ENCODE measurements at places on chromosomes 7 and 10.

DNA sequence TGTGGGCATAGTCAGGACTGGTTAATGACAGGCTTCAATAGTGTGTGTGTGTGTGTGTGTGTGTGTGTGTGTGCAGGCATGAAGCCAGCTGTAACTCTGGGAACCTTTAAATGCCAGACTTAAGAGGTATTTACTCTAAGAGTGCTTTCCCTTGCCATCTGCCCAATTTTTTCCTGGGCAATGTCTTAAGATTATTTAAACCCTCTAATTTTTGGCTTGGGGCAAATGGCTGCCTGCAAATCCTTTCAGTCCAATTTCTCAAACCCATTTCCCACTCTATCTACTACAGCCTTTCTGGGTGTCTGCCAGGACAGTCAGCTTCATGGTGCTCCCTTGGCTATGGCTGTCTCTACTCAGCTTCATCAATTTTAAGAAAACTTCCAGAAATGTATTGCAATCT is 62.6 kb upstream of the C1GALT1 start:
- no peak for DNase-seq

DNA sequence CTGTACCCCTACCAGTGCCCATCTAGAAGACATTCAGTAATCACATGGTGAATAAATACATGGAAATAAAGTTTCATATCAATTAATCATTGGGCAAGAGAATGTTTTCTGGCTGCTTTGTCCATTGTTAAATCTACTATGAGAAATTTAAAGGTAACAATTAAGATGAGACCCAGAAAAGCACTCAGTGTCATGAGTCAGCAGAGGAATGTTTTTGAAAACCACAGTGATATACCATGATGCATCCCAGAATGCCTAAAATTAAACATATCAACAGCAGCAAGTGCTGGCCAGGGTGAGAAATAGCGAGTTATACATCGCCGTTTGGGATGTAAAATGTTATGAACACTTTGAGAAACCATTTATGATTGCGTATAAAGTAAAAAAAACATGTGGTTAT is 825.3 kb upstream of the C7orf33 start:
- DNase-seq, result no peak

GRCh38 chr7:158311791-158312190 is 275.8 kb downstream of the PTPRN2 start:
- DNase-seq, result no peak

DNA sequence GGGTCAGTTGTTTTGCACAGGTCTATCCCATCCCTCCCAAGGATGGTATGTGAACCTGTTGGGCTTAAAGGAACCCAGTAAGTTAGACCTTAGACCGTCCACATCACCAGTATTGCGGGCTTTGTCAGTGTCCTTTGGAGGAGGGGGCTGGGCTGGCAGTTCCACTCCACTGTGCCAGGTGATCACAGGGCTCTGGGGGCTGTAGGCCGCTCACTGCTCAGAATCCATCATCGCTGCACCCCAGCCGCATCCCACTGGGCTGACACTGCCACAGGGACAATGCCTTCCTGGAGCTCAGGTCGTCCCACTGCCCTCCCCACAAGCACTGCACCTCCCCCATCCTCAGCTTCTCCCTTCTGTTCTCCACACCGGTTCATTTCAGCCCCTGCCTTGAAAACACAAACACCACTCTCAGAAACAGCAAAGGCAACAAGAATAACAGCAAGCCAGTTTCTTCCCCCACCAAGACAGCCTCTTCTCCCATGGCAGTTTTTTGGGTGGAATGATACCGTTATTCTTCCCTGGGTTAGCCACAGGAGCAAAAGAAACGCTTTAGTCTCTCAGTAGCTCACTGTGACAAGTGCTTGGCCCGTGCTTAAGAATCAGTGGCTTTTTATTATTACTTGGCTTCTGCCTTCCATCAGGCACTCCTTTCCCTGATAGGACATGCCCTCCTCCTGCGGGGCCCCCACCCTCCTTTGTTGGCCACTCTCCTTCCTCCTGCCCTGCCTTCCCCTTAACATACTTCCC is 111.2 kb downstream of the GRK5 start:
- DNase-seq, result no peak

GRCh38 chr7:46450886-46451285 is 529.8 kb upstream of the IGFBP3 start:
- DNase-seq, result no peak

DNA sequence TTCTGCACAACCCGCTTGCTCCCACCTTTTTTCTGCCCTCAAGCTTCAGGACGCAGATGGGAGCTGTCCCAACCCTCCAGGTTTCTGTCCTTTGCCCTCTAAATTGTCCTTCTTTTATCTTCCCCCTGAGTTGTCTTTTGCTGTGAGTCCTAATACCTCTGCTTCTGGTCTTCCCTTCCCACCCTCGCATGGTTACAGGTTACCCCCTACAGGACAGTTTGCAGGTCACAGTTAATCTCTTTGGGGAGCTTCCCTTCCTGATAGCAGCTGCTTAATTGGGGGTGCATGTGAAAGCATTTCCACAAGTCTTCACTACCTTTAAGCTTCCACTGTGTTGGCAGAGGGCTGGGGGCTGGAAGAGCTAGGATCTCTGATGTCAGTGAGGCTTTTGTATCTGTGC is 121.5 kb upstream of the CXCL12 start:
- DNase-seq, result no peak

DNA sequence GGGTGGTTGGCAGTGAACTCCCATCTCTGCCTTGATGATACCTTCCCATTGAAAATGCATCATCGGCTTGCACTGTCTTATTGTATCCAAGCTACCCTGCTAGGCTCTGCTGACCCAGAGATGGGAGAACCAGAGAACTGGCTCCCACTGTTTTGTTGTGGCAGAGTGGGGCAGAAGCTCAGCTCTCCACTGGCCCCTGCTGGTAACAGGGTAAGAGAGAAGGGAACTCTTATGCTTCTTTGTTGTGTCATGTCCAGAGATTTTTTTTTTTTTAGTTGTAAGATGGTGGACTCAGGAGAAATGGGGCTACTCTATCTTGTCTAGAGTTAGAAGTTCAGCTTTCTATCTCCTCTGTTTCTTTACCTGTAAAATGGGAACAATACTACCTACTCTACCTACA is 100.5 kb upstream of the SDK1 start:
- DNase-seq, result no peak

GRCh38 chr10:79052291-79053080 is 16.3 kb upstream of the ZMIZ1 start:
- no peak for DNase-seq

GRCh38 chr10:92573091-92573797 is 649 bp downstream of the IDE start:
- DNase-seq, result no peak

DNA sequence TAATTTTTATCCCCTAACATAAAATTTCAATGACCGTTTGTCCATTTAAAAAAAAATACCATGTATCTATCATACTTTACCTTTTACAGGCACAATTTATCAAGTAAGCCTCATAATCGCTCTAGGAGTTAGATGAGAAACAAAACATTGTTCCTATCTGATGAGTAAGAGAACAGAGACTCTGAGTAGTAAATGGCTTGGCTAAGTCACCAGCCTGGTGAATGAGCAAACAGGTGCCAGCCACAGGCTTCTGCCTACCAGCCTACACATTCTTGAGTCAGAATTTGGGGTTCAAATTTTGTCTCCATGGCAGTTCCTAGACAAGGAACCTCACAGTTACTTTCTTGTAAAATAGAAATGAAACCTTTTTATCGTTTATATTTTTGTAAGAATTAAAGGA is 235.4 kb downstream of the HGF start:
- DNase-seq, result no peak

- DNase-seq, result no peak
These were observed 1.3 kb downstream of the CNNM1 start for GRCh38 chr10:99330347-99330924.

- no peak for DNase-seq
These were observed 3.7 kb downstream of the GCC1 start for GRCh38 chr7:127581716-127582115.

DNA sequence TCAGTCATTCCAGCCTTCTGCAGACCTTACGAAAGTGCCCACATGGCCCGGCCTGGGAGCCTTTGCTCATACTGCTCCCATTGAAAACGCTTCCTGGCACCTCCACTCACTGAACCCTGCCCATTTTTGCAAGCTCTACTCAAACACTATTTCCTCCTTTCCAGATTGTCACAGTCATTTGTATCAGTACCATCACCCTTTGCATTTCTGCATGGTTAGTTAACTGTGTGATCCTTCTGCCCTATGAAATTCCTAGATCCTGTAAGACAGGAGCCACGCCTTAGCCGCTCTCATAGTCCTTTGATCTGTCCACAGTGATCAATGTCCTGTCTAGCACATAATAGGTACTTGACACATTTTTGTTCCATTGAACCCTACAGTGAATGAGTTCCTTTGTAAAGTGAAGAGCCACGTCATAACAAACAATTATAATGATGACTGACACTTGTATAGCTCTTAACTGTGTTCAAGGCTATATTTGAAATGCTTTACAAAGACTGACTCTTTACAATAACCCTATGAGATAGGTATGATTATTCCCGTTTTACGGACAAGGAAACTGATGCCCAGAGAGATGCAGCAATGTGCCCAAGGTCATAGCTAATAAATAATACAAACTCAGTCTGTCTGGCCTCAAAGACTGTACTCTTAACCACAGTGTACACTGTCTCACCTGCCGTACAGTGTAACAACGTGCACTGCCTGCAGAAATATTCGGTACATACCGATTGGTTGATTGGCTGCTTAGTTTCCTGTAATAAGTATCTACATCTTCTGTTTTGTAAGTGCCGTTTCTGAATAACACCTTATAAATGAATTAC is 16.6 kb upstream of the ITIH2 start:
- no peak for DNase-seq

GRCh38 chr10:16909961-16910792 is 93.0 kb upstream of the RSU1 start:
- DNase-seq, result no peak

DNA sequence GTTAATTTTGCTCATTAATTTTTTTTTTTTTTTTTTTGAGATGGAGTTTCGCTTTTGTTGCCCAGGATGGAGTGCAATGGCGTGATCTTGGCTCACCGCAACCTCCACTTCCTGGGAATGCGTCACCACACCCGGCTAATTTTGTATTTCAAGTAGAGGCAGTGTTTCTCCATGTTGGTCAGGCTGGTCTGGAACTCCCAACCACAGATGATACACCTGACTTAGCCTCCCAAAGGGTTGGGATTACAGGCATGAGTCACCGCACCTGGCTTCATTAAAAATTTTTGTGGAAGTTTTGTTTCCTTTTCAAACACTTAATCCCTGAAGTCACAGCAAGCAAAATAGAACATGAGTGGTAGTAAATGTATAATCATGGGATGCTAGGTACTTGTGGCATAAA is 857.2 kb upstream of the PHF14 start:
- no peak for DNase-seq

- no peak for DNase-seq
These were observed 67.0 kb downstream of the CDK6 start for GRCh38 chr7:92769394-92769699.

- no peak for DNase-seq
These were observed 150.2 kb upstream of the AUTS2 start for GRCh38 chr7:69448071-69448470.

- DNase-seq, result no peak
These were observed 97.3 kb downstream of the GRB10 start for GRCh38 chr7:50685135-50686065.

DNA sequence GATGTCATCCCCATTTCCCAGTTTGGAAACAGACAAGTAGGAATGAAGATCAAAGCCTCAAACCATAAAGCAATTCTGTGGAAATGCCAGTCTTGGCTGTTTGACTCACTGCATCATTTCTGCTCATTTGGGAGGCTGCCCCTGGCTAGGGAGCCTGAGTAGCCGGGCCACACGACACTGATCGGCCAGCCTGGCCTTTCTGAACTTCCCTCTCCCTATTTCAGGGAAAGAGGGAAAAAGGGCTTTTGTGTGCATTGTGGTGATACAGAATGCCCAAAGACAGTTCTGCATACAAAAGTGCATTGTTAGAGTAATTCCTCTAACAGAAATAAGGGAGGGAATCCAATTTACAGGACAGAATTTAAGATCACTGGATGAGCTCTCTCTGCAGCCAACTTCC is 41.7 kb upstream of the OPALIN start:
- no peak for DNase-seq

GRCh38 chr10:79397575-79398303 is 47.7 kb downstream of the ZCCHC24 start:
- no peak for DNase-seq

DNA sequence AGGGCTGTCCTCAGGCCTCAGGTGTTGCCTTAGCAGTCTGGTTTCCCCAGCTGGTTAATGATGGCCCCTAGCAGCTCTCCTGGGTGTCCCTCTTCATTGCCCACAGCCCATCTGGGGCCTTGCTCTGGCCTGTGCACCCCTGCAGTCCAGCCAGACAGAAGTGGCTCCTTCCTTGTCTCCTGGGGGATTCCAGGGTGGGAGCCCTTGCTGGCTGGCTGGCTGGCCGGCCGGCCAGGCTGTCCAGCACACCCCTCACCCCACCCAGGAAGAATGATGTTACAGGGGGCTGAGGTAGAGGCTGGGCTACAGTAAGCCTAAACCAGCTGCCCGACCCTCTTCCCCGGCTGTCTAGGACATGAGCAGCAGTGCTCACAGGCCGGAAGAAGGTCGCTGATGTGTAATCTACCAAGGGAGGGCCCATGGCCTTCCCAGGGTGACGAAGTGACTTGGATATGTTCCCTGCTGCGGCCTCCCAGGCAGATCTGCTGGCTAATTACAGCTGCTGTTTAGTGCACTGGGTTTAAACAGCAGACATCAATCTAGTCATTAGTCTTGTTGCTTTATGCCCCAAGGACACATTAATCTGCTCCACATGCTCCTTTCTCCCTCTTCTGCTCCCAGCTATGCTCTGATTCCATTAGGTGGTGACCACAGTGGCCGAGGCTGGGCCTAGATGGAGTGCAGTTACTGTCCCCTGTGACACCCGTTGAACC is 53.8 kb upstream of the LRRC4 start:
- peak; percentile 37 for DNase-seq

- no peak for DNase-seq
These were observed 17.2 kb downstream of the VSTM2A start for GRCh38 chr7:54559401-54559800.

DNA sequence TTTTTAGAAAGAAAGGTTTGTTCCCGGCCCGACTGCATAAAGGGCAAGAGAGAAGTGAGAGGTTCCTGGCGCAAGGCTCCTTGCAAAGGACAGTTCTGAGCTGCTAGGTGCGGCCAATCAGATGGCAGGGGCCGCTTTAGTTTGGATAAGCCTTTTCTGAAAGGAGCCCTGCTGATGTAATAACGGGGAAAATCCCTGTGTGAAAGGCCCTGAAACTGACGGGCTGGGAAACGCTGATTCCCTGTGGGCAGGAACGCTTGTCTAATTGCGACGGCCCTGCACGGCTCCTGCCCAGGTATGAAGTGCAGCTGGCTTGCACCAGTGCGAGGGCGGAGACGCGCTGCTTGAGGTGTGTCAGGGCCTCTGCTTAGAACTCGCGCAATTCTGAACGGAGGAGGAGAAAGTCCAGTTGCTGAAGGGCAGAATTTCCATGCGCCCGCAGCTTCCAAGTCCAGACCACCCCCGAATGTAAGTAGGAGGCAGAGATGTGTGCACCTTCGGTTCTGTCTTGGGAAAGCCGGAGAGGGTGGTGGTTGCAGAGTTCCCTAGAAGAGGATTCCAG is 30.5 kb downstream of the TACC2 start:
- DNase-seq, result no peak

Data from AG04449 (cell line).